ENCODE measurements at places on chromosomes 3 and 15.

DNA sequence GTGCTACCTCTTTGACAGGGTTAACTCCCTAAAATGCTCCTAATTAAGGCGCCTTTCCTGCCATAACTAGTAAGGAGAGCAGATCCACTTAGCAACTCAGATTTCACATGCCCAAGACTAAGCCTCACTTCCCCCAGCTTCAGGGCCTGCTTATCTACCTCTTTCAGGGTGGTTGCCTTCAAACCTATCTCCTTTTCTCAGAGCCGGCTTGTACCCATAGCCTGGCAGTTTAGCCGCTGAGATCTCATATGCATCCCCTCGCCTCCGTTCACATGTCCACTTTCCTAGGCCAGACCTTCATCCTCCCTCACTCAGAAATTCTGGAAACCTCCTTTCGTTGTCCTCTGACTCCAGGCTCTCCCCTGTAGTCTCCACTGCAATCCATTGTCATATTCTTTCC lies 1.0 kb upstream of the FSTL1 start:
- DNase-seq, result no peak

- DNase-seq, result no peak
Measured at GRCh38 chr3:132550579-132551305, 46.3 kb upstream of the ACKR4 start.

GRCh38 chr3:61828184-61828874 lies 267.0 kb downstream of the PTPRG start:
- no peak for DNase-seq

DNA sequence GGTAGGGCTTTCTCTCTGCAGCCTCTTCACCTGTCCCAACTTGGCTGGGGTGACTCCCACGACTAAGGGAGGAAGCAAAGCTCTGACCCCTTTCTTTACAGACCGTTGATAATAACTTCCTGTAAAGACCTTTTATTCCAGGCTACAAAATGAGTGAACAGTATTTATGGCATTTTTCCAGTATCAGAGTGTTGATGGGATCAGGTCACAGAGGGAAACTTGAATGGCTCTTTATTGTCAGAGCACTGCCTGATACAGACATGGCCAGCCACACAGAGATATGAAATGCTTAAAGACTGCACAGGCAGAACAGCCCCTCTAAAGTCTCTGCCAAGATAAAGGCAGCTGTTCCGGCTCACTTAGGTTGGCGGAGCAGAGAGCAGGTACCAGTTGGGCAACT lies 1033.9 kb upstream of the NR2F2 start:
- DNase-seq, result no peak

- peak; percentile 40 for DNase-seq
Measured at GRCh38 chr15:90530250-90531051, 728 bp downstream of the CRTC3 start.

DNA sequence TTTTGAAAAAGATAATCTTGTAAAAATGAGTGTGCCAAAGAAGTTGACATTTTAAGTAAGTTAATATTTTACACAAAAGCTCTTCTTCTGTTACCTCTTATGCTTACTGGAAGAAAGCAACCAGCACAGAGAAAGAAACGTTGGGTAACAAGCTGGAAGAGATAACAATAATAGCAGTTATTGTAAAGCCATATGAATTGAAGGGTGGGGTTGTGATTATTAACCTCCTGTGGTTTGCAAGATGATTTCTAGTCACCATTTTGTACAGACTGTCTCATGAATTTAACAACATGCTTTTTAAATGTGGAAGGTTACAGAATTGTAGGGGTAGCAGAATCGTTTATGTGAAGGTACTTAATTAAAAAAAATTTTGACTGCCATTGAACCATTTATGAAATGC lies 9.2 kb downstream of the RAP2B start:
- DNase-seq, result no peak

- peak; percentile 23 for DNase-seq
Measured at GRCh38 chr15:72503147-72503546, 29.0 kb downstream of the ARIH1 start.
